T1000 (cell line): ENCODE measurements at places on chromosomes 5 and 9.

DNA sequence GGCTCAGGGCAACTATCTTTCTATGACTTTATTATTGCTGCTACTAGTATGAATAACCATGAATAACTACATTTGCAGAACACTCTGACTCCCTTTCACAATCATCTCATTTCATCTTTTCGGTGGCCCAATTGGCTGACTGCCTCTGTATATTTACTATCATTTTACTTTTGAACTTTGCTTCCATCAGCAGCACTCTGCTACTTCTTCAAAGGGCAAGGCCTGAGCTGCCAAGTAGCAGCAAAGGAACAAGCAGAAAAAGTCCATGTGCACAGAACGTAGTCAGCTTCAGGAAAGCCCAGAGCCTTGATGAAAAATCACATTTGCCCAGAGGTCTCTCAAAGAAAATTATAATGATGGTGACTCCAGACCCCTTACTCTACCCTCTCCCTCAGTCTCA is 214.5 kb upstream of the PUM3 start:
- DNase-seq, result no peak

GRCh38 chr5:146620669-146621051 is 104.7 kb upstream of the GPR151 start:
- no peak for DNase-seq

DNA sequence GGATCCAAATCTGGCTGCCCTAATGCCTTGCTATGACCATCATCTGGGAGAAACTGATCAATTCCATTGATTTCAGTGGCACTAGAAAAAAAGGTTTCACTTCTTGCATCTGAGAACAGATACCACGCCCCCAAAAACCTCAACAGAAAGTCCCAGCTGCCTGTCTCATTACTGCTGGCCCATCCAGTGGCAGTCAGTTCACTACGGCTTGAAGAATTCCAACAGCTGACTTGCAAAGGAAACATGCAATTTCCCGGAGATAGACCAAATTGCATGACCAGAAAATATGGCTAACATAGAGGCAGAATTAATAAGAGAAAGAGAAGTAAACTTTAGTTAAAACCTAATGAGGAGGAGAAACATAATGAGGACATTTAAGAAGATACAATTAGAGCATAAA is 48.6 kb downstream of the UGCG start:
- DNase-seq, result no peak

DNA sequence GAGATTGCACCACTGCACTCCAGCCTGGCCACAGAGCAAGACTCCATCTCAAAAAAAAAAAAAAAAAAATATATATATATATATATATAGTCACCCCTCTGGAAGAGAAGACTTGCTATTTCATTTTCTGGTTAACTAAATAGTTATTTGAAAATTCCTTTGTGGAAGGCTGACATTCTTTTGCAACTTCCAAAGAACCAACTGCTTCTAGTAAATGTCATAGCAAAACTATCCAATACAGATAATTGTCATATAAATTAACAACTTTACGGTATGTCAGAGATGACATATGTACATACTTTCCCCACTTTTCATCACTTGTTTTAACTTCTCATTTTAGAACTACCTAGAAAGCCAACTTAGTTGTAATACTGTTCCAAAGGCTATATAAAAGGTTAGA is 50.9 kb downstream of the PRUNE2 start:
- no peak for DNase-seq

DNA sequence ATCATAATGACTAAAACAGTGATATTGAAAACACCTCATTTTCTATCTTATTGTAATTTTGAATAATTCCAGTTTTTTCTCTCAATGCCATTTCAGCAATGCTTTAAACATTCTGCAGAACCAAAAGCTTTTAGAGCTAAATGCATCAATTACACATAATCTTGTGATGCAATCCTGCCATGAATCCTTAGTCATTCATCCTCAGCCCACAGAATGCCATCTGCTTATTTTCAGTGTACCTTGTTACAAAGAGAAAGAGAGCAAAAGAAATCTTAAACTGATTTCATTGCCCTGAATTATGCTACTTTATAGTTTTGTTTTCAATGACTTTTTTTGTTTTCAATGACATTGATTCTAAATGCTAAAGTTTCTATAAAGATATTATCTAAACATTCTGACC is 1234.8 kb upstream of the C9orf72 start:
- DNase-seq, result no peak

GRCh38 chr9:6551136-6551535 is 94.4 kb downstream of the GLDC start:
- DNase-seq, result no peak

DNA sequence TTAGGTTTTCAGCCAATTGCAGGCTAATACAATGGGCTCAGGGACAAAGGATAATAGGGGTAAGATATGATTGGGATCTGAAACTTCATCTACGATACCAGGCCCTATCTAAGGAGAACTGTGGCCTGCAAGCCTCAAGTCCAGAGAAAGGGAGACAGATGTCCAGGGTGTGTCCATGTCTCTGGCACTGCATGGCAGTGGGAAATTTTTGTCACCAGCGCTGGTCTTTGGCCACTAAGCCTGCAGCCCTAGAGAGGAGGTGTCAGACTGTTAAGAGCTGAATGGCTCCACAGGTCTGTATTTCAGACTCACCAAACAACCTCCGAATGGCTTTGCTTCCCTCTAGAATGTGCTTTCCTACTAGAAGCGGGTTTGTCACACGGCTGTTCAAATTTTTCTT is 6.6 kb upstream of the CNOT6 start:
- DNase-seq, result no peak

DNA sequence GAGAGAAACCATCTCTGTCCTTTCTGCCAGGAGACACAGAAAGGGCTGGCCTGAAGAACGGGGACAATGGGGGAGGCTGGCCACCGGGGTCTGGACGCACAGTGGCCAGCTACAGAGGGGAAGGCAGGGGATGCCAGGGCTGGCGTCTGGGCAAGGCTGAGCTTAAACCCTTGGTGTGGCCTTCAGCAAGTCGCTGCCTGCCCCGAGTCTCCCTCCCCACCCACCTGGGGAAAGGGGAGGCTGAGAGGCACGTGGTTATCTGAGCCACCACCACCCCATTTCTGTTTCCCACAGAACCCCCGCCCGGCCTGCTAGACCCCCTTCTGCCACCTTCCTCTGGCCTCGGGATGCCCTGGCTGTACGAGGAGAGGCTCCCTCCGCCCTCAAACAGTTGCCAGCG is 115.3 kb downstream of the VAV2 start:
- DNase-seq, result no peak

DNA sequence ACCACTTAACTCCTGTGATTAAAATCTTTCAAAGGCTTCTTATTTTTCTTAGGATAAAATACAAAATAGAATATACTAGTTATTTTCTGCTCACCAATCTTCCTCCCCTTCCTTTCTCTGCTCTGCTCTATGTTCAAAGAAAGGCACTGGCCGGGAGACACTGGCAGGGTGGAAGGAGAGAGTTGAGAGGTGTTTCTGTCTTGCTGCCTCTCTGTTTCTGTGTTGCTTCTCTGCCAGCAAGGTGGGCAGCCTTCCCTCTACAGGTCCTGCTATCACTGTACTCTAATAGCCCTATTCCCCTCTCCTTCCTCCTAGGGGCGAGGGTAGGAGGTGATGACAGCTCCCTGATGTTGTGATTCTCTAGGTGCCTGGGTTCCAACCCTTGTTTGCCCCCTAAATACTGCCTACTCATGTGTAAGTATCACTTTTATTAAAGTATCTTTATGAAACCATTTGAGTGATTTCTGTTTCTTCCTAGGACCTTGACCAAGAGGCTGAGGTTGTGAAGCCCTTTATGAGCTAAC is 515.1 kb downstream of the TLE4 start:
- DNase-seq, result no peak

DNA sequence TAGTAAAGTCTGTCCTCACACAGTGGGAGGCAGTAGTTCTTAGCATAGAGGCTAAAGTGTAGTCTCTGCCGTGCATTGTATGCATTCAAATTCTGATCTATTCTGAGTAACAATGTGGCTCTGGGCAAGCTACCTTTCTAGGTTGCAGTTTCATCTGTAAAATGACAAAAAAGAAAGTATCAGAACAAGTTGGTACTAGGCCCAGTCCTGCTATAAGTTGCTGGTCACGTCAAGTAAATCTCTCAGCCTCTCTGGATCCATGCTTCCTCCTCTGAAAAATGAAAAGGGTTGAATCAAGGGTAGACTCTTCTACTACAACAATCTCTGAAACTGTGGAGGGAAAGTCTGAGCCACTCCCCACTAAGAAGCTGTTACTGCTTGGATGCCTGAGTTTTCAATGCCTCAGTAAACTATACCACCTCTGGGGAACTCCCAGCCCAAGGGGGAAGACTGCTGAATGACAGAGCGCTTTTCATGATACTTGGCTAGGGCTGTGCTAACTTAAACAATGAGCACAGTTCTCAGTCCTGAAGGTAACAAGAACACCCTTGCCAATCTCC is 34.5 kb upstream of the SPARC start:
- no peak for DNase-seq

- no peak for DNase-seq
Measured at GRCh38 chr5:757346-757930, 27.1 kb downstream of the ZDHHC11B start.

- DNase-seq, result no peak
Measured at GRCh38 chr5:42381973-42382372, 41.3 kb upstream of the GHR start.

DNA sequence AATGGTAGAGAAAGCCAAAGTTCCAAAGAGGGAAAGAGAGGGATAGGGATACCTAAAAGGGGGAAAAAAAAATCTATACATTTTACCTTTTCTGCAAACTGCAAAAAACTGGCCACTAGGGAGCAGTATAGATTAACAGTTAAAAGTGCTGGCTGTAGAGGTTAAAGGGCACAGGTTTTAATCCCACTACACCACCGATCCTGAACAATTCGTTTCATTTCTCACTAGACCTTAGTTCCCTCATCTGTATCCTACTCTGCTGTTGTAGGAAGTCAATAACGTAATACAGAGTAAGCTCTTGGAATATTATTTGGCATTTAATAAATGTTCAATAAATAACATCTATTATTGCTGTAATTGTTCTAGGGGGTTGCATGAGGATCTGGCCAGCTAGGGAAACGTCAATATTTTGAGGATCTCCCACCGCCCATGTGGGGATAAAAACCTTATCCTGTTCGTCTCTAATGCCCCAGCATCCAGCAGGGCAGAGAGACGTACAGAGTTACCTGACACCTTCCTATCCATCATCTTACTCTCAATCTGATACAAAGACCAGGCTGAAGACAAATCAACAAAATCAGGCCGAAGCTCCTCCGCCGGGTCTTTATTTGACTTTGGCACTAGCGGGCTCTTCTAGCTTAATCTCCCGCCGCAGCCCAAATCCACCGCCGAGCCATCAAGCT is 757 bp downstream of the CDC26 start:
- no peak for DNase-seq

DNA sequence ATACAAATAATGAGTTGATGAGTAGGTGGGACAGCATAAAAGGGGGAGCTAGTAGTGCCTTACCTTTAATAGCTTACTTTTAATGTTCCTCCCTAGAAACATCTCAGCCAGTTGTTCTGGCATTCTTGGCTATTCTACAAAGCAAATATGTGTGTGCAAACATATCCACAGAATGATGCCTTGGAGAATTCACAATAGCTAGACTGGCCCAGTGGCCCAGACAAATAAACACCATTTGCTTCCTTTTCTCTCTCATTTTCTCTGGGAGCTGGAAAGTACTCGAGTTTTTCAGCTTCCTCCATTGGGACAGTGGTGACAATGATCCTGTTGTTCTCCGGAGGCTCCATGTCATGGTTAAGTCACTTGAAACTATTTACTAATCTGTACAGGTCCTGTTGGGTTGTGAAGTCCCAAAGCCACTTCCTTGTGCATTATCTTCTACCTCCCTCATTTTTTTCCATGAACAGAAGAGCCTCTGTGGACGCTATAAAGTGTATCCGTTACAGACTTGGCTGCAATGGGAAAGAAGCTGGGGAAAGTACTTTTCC is 122.9 kb downstream of the DMAC1 start:
- no peak for DNase-seq

GRCh38 chr5:128212191-128212806 is 128.7 kb downstream of the SLC12A2 start:
- DNase-seq, result no peak

DNA sequence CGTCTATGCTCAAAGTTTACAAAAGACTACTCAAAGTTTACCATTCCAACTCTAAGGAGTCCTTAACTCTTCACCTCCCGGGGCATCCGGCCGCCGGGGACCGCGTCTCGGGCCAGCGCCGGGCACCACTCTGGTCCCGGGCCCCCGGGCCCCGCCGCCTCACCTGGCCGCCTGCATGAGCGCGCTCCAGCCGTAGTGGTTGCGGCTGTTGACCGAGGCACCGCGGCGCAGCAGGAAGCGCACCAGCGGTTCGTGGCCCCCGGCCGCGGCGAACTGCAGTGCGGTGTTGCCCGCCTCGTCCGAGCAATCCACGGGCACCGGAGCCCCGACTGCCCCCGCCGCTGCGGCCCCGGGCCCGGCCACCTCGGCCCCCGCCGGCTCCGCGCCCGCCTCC is 388 bp downstream of the ANKS6 start:
- no peak for DNase-seq

GRCh38 chr5:73122875-73123810 is 2.8 kb downstream of the TMEM171 start:
- DNase-seq, result no peak

GRCh38 chr9:136711751-136712689 is at the start of gene DIPK1B:
TSS of gene DIPK1B (plus strand) at chr9:136712572. CDS start at chr9:136712666, 94 bp downstream.
- no peak for DNase-seq

DNA sequence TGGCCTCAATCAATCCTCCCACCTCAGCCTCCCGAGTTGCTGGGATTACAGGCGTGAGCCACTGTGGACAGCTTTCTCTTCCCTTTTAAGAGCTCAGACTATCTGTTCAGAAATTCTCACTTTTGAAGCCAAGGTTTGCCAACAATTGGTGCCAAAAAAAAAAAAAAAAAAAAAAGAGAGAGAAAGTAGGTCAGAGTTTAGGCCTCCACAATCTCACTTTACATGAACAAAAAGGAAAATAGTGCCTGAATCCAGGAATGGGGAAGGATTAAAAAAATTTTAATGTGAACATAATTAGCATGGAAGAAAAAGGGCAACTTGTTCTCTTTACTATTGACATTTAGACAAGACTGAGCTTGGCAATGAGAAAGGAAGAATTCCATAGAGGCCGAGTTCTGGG is 94.1 kb downstream of the NSG2 start:
- DNase-seq, result no peak

GRCh38 chr5:115575167-115576070 is 26.9 kb downstream of the TICAM2 start:
- DNase-seq, result no peak

DNA sequence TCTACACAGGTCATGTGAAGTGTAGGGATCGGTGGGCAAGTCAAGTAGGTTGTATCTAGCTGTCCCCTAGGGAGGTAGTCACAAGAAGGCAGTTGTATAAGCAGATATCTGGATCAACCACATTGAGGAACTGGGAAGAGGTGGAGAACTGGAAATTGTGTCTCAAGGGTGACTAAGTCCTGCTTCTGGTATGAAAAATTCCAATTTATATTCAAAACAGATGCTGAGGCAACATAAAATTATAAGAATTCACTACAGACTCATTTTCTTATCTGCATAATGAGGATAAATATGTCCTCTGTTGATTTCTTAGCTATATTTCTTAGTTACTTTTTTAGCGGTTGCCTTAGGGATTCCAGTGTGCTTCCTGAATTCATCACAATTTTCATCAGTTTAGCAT is 46.8 kb downstream of the GALNT12 start:
- no peak for DNase-seq
